Hypothalamus (tissue), 51 donors: ENCODE measurements at places on chromosomes 3 and 15.

GRCh38 chr3:43910750-43911149, 220.0 kb downstream of the ABHD5 start:
- DNase-seq: no peak

DNA sequence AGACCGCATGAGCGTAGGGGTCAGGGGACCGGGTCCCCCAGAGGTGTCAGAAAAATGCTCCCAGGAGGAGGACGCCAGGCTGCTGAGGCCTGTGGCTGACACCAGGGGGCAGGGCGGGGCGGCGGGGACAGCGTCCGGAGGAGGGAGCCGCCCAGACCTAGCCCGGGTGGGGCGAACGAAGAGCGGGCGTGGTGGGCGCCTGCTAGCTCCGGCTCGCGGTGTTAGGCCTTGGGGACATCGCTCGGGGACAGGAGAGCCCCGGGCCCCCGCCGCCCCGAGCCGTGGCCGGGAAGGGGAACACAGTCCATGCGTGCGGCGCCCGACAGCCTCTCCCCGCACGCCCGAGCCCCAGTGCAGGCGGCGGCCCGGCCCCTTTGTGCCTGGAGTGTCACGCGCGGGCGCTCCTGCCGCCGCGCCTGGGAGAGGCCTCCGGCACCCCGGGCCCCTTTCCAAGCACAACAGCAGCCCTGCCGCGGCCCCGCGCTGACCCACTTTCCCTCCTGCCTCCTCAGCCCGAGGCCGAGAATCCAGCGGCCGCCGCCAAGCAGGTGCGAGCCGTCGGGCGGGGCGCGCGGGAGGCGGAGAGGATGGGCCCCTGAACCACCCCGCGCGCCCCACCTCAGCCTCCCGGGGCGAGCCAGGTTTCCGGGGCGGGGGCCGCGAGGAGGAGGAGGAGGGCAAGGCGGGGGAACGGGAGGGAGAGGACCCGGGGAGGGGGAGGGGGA, 111.0 kb upstream of the KLF13 start:
- no peak for DNase-seq

- no peak for DNase-seq
Observed at GRCh38 chr3:133578548-133579191, 5.2 kb downstream of the CDV3 start.

GRCh38 chr15:88258093-88258641, 1.6 kb upstream of the NTRK3 start:
- peak; percentile 54 for DNase-seq

DNA sequence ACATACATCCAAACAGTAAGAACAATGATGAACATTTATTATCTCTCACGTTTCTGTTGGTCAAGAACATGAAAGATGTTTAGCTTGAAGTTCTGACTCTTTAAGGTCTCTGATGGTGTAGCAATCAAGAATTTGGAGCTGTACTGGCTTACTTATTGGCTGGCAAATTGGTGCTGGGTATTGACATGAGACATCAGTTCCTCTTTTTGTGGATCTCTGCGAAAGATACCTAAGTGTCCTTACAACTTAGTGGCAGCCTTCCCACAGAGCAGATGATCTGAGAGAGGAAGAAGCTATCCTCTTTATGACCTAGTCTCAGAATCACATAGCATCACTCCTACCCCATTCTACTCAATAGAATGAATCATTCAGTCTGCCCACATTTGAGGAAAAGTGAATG, 309.8 kb upstream of the DCBLD2 start:
- DNase-seq: no peak

- no peak for DNase-seq
Observed at GRCh38 chr3:32405155-32405554, 13.5 kb downstream of the CMTM7 start.

DNA sequence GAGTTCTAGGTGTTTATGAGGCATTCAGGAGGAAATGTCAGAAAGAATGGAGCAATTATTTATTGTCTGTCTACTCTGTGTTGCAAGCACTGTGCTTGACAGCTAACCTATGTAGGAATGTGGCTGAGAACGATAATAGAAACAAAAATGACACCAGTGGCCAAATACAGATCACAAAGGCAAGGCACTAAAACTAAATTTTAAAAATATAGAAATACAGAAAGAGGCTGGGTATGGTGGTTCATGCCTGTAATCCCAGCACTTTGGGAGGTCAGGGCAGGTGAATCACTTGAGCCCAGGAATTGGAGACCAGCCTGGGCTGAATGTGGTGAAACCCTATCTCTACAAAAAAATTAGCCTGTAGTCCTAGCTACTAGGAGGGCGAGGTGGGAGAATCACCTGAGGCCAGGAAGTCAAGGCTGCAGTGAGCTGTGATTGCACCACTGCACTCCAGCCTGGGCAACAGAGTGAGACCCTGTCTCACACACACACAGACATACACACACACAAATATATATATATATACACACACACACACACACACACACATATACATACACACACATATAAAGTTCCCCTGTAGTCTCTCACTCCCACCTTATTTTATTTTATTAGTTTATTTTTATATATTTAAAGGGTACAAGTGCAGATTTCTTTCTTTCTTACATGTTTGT, 6.0 kb downstream of the PRKCI start:
- no peak for DNase-seq

GRCh38 chr15:59339252-59339672, 33.4 kb downstream of the MYO1E start:
- no peak for DNase-seq

DNA sequence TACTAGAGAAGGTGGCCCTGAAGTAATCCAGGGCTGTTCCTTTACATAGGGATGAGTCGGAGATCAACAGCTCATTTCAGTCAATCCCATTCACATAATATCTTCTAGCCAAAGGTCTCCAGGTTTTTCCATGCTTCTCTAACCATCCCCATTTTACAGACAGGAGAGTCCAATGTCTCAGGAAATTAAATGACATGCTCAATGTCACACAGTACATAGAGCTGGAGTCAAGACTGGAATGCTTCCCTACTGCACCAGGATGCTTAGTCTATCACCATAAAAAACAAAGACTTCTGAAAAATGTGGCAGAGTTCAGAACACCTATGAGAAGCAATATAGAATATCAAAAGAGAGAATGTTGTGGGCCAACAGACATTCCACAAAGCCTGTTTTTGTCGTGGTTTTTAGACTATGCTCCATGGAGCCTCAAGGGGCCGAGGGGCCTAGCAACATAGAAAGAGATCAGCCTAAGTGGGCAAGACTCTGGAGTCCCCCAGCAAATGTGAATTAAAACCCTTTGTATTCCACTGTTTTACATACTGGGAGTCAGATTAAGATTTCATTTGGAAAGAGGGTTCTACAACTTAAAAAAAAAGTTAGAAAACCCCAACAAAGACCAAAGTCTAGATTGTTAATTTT, 122.0 kb downstream of the THRB start:
- no peak for DNase-seq

DNA sequence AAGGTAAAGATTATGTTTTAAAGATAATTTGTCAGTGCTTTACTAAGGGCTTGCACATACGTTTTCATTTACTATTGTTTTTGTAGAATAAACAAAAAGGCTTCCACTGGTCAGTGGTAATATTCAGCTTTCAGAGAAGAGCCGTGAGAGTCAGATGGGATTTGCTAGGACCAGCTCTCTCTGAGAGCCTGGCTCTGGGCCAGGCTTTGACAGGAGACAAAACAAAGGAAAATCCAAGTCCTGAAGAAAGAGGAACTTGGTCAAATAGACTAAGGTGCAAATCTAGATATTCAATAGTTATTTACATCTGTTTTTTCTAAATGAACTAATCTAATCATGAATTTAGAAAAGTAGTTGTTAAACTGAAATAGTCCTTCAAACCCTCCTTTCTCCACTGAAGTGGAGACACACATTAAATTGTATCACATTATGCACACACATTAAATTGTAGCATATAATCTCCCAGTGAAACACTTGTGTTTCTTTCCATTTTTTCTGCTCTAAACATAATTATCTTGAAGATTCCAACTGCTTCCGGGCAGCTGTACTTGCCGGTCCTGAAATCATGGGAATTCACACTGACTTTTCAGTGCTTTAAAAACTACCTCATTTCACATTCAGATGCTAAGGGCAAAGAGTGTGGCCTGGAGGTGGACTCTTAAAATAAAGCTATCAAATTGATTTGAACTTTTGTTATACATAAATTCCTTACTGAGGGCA, 55.1 kb upstream of the FILIP1L start:
- DNase-seq: no peak

- DNase-seq: no peak
Observed at GRCh38 chr15:77921664-77922063, 155.8 kb downstream of the TBC1D2B start.

DNA sequence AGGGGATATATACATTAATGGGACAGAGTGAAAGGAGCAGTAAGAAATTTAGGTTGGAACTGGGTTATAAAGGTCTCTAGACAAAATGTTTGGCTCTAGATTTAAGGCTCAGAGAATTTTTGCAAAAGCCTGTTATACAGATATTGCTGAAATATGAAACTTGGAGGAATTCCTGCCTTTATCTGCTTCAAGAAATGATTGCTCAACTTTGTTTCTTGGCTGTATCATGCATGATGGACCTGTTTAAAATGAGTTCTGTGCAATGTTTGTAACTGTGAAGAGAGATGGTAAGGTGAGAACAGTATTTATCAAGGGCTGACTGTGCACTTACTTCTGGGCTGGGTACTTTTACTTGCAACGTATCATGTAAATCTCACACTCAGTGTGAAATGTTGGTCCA, 3.3 kb downstream of the CRYBG3 start:
- no peak for DNase-seq

DNA sequence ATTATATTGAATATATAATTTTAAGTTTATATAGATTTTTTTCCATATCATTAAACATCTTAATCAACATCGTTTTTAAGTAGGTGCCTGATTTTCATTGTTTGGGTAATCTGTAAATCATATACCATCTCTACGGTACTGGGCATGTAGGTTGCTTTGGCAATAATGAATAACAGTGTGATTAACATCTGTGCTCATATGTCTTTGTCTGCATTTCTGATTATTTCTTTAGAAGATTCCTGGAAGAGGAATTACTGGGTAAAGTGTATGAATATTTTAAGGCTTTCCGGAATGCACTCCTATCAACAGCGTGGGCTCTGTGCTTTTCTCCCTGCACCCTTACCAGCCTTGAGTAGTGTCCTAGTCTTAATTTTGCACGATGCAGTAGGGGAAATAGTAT, 119.8 kb upstream of the LIPC start:
- no peak for DNase-seq
